ENCODE measurements at places on chromosomes 16 and 17.

GRCh38 chr17:17812211-17813054 is 24.4 kb downstream of the SREBF1 start:
- DNase-seq, result peak; percentile 94

DNA sequence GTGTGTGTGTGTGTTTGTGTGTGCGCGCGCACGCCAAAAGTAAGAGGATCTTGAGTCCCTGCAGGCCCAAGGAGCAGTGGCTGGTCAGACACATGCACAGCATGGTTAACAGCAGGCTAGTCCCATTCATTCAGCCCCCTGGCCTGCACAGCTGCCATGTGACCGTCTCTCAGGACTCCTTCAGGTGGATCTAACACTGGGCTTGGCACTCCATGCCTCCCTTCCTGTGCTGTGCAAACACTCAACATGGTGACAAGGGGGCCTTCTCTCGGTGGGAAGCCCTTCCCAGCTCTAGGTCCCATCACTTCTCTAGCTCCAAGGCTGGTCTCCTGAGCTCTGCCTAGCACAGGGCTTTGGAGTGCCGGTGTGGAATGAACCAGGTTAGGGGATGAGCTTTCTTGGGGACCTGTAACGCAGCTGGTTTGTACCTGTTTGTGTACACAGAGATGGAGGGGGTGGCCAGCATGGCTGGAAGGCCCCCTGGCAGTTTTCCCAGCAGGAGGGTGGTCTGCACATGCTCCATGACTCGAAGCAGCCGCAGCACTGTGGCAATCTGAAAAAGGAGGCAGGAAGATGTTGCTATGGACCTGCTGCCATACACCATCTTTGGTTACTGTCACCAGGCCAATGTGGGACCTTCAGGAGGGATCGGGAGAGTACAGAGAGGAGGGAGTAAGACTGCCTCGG is 69.4 kb upstream of the GCSH start:
- no peak for DNase-seq

DNA sequence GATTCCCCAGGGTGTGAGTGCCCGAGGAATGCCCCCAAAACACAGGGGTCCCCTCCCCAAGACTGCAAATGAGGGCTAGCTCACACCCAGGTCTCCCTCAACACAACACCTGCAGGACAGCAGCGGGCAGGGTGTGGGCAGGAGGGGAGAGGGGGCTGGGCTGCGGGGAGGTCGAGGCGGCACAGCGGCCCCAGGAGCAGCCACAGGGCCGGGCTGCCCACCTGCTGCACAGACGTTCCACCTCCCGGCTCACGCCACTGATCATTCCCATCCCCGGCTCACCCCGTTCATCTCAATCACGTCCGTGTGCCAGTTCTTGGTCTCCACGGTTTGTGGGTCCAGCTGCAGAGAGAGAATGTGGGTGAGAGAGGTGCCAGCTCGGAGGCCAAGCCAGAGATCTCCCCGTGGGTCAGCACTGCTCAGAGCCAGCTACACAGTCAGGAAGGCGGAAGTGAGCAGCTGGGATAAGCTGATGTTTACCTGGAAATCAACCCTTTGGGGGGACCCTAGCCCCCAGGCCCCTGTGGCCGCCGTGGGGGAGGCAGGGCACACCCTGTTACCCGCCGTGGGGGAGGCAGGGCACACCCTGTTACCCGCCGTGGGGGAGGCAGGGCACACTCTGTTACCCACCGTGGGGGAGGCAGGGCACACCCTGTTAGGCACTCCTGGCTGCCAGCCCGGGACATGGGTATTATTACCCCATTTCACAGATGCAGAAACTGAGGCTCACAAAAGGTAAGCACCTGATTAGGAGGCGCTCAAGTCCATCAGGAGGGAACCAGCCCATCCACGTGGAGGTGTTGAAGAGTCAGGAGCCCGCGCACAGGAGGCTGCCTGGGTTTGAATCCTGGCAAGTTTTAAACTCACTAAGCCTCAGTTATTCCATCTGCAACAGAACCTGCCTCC is 16.1 kb downstream of the TIMM22 start:
- no peak for DNase-seq

DNA sequence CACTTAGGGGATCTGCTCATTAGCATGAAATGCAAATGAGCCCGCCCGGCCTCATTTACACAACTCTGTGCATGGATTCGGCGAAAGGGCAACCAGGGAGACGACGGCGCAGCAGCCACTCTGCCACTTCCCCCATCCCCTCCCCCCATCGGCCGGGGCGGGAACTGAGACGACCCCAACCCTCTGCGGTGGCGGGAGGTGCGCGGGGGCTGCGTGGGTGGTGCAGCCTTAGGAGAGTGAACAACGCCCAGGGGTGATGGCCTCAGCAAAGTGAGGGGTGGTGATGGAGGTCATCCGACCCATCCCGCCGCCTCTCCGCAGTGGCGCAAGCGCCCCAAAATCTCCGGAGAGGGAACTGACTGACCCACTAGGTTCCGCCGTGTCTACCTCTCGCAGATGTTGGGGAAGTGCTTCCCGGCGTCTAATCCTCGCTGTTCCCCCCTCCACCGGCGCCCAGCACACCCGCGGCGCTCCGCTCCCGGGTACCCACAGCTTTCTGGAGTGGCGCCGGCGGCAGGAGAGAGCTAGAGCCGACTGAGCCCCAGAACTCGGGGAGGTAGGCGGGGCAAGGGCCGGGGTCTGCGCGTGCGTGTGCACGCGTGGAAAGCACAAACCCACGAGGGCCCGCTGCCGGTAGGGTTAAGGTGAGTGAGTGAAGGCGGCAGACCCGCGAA is 1.4 kb upstream of the CACNA1G start:
- DNase-seq, result no peak

DNA sequence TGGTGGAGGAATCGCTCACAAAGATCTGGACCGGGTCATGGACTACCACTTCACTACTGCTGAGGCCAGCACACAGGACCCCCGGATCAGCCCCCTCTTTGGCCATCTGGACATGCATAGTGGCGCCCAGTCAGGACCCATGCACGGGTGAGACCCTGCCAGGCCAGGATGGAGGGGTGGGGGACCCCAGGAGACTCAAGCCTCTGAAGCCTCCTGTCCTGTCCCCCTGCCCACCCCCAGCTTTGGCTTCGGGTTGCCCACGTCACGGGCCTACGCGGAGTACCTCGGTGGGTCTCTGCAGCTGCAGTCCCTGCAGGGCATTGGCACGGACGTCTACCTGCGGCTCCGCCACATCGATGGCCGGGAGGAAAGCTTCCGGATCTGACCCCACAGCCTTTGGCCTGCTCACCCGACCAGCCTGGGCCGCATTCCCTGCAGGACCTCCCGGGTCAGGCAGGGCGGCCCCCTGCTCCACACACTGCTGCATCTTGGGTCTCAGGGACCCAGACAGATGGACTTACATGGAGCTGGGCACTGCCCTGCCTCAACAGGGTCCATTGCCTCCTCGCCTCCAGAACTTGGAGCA is 3.8 kb downstream of the BCKDK start:
- DNase-seq, result no peak

GRCh38 chr16:65668064-65668595 is 546.3 kb upstream of the CDH11 start:
- no peak for DNase-seq

GRCh38 chr16:82769845-82770244 is 143.1 kb downstream of the CDH13 start:
- DNase-seq, result no peak

DNA sequence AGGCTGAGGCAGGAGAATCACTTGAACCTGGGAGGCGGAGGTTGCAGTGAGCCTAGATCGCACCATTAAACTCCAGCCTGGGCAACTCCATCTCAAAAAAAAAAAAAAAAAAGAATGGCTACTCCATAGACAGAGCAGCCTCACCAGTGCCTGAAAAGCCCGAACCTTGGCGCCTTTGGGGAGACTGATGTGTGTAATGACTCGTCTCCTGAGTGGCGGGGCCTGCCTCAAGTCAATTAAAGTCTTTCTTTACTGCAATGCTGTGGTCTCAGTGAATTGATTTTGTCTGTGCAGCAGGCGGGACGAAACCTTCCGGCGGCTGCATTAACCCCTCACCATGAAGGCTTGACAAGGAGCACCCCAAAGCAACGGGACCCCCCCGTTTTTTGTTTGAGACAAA is 3.5 kb upstream of the UQCC4 start:
- DNase-seq, result no peak

GRCh38 chr16:66004699-66005098 is 361.8 kb upstream of the CDH5 start:
- no peak for DNase-seq

- DNase-seq, result no peak
Measured at GRCh38 chr16:80034469-80034826, 433.9 kb upstream of the MAF start.

DNA sequence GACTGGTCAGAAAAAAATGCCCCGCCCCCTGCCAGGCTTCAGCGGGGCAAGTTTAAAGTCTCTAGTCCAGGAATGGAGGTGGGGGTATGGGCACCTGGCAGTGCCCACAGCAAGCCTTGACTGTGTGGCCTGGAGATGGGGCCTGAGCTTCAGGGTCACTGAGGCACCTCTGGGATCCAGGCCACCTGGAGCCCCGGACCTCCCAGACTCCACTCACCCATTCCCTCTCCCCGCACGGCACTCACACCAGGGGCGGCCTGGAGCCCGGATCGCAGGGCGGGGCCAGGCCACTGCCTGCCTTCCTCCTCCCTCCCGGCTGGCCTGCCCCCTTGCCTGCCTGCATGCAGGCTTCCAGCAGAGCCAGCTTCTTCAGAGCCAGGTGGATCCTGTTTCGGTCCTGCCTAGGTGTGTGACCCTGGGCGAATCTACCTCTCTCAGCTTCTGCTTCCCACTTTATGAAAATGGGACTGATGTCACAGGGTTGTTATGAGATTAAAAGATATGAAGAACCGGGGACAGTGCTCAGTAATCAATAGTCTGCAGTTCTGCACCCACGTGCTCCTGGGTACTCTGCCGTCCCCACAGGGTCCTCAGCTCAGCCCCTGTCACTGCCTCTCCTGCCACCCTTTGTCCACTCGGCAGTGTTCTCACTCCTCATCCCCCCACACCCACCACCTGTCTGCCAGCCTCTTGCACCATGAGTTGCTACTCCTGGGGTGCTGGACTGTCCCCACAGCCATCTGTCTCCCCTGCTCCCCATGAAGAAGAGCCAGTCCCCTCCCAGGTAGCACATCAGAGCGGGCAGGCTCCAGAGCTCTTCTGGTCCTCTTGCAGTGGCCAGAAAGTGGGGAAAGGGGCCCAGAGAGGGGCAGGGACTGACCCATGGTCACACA is 1.2 kb upstream of the TCAP start:
- no peak for DNase-seq

DNA sequence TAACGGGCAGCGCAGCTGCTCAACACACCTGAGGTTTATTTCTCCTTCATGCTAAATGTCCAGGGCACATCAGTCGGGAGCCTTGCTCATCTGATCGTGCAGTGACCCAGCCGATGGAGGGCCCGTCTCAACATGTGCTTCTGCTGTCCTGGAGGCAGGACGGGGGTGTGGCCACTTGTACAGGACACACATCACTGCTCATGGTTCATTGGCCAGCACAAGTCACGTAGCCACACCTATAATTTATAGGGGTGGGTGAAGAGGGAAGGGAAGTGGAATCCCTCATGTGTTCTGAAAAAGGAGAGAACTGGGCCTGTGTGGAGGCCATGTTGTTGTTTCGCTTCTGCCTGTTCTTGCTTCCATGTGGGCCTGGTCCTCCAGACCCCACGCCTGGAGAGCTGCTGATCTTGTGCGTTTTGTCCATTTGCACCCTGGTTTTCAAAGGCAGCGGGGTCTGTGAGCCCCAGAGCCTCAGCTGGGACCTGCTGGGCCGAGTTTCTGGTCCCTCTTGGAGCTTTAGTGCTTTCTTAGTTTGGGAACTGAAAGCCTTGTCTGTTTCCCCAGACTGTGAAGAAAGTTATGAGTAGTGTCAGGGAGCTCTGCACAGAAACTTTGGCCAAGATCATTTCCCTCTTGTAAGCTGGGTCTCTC is 60.5 kb downstream of the CMIP start:
- no peak for DNase-seq

- DNase-seq, result no peak
Measured at GRCh38 chr16:11425140-11425539, 79.9 kb downstream of the RMI2 start.

GRCh38 chr17:74778960-74779359 is 2.8 kb upstream of the NAT9 start:
- DNase-seq, result no peak

DNA sequence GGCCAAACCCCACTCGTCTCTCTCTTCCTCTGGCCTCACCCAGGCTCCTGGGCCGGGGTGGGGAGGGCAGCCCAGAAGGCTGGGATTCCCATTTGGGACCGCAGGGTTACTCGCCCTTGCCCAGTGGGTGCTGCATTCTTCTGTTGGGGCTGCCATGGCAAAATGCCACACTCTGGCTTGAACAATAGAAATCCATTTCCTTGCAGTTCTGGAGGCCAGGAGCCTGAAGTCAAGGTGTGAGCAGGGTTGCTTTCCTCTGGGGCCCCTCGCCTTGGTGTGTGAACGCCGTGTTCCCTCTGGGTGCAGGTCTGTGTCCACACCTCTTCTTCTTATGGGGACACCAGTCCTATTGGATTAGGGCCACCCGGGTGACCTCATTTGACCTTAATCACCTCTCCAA is 105.8 kb upstream of the GSE1 start:
- DNase-seq, result no peak

GRCh38 chr16:162271-162991 is 3.3 kb upstream of the HBM start:
- no peak for DNase-seq

All from HuH-7 (cell line).